ENCODE measurements at places on chromosomes 5 and 9.

DNA sequence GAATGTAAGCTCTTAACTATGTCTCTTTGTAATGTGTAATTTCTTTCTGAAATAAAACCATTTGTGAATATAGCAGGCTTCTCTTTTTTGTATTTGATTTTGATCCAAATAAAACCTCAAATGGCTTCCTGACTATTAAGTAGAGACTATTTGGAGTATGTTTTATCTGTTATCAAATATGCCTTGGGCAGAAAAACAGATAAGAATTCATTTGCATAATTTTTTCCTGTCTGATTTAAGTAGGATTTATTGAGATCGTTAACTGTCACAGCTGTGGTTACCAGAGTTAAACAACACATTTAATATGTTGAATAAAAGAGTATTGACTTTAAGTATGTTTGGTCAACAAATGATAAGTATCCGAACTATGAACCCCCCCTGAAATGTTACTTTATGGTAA lies 104.9 kb downstream of the MELK start:
- DNase-seq, result no peak

- no peak for DNase-seq
Measured at GRCh38 chr9:120441426-120442307, 138.3 kb downstream of the CDK5RAP2 start.

DNA sequence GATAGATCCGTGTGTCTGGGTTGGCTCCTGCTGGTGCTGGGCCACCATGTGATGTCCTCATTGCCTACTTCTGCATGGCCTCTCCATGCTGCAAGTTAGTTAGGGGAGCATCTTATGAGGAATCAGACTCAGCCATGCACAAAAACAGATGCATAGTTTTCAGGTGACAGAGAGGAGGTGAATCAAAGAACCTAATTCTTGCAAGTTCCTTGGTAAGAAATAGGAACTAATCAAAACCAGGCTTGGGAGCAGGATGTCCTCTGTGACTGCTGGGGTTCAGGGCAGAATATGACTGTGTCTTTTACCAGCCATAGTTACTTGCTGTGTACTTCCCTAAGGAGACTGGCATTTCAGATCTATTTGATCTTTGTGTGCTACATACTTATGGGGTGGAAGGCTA lies 61.6 kb downstream of the C9orf152 start:
- no peak for DNase-seq

DNA sequence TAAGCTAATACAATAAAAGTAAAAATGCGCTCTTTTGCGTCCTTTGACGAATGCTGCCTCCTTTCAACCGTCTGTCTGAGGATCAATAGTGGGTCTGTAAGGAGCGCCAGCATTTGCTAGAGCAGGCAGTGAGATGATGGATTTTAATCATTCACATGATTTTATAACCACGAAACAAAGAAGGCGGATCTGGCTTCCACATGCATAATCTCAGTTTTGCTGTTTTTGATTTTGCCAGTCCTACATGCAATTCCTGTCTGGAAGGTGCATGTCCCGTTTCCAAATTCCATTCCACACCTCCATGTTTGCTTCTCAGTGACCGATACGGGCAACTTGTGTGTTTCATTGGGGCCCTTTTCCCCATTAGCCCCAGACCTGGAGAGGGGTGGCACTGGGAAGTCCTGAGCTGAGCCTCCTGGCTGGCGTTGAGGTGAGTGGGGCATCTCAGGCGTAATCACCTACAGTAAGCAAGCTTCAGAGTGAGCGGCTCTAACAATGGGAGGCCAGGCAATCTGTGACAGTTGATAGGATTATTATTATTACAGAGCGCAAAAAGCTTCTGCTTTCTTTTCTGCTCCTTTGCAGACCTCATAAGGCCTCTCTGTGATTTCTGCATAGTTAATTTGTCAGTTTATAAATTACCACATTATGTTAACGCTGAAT lies 405.4 kb downstream of the ZSWIM6 start:
- DNase-seq, result no peak

- no peak for DNase-seq
Measured at GRCh38 chr5:75588666-75589065, 22.6 kb upstream of the ANKDD1B start.

DNA sequence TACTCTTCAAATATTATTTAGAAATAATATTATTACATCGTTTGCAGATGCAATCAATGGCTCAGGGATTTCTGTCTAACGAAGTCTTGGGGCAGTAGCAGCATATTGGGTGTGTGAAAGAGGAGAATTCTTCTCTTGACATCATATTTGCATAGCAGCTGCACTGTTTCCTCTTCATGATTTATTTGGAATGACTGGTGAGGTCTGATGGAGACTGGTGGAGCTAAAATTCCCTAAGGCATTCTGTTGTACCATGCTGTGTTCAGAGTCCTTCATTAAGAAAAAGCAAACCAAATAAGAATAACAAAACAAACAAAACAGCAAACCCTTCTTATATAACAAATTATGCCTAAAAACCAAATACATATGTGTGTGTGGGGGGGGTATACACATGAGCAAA lies 177.6 kb downstream of the DIRAS2 start:
- DNase-seq, result no peak

DNA sequence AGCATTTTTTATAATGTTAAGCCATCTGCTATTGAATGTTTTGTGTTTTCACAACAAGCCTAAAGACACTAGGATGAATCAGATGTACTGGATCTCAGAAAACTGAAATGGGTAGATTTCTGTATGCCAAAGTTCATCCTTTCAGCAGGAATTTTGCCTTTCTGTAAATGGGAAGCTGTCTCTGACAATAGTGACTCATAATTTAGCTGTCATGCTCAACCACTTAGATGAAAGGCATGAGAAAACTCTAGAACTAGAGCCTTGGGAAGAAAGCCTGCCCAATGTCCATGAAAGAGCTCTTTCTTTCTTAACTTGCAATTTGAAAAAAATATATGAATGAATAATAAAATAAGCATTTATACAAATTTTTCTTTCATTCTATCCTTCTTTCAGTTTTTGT lies 616.0 kb upstream of the EDIL3 start:
- no peak for DNase-seq

DNA sequence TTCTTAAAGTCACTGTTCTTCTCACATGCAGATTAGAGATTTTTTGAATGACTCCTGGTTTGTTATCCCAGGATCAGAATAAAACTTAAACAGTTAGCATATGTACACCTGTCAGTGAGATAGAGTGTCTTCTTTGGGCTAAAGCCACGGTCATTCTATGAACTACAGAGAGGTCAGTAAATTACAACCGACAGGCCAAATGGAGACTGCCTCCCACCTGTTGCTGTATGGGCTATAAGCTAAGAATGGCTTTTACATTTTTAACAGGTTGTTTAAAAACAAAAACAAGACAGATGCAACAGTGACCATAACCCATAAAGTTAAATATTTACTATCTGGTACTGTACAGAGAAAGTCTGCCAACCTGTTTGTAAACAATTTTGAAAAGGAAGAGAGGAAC lies 125.7 kb downstream of the ELAVL2 start:
- DNase-seq, result no peak

- no peak for DNase-seq
Measured at GRCh38 chr5:128572930-128573319, 34.9 kb upstream of the FBN2 start.

GRCh38 chr5:55541056-55541635 lies 6.4 kb upstream of the PLPP1 start:
- no peak for DNase-seq

DNA sequence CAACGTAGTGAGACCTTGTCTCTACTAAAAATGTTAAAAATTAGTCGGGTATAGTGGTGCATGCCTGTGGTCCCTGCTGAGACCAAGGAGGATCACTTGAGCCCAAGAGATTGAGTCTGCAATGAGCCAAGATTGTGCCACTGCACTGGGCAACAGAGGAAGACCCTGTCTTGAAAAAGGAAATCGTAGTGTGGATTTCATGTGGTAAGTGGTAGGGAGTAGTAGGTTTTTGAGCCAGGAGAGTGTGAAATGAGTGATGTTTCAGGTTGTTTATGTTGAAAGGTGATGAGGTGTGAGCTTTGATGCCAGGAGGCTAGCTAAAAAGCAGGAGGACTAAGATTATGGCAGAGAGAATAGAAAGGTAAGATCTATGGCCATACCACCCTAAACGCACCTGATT lies 5.9 kb downstream of the MATR3 start:
- DNase-seq, result no peak

- no peak for DNase-seq
Measured at GRCh38 chr5:132098621-132099020, 25.0 kb downstream of the CSF2 start.

- DNase-seq, result no peak
Measured at GRCh38 chr9:113609562-113610318, 146.2 kb downstream of the RGS3 start.

GRCh38 chr5:67163863-67164595 lies 32.6 kb downstream of the CD180 start:
- no peak for DNase-seq

DNA sequence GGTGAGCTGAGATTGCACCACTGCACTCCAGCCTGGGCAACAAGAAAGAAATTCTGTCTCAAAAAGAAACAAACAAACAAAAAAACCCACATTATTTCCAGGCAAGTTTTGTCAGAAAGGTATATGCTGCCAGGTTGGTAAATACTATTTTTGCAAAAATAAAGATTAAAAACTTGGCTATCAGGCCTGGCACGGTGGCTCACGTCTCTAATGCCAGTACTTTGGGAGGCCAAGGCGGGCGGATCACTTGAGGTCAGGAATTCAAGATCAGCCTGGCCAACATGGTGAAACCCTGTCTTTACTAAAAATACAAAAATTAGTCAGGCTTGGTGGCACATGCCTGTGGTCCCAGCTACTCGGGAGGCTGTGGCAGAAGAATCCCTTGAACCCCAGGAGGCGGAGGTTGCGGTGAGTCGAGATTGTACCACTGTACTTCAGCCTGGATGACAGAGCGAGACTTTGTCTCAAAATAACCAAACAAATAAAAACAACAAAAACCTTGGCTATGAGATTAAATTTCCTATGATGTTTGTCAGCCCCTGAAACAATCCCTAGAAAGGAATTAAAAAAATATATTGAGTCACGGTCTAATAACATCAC lies 22.7 kb downstream of the AGXT2 start:
- no peak for DNase-seq

DNA sequence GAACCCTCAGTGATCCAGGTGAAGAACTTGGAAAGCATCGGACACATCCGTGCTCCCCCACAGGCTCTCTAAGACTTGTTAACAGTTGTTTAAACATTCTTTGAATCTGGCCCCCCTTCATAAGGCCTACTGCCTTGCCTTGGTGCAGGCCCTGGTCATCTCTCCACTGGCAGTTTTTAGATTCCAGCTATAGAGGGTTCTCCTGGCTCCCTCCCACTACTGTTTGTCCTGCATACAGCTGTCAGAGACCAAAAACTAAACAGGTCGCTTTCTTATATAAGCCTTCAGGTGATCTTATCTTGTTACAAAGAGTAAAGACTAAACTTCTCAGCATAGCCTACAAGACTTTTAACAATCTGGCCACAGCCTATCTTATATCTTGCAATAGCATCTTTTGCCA lies 32.3 kb downstream of the NRG2 start:
- no peak for DNase-seq

DNA sequence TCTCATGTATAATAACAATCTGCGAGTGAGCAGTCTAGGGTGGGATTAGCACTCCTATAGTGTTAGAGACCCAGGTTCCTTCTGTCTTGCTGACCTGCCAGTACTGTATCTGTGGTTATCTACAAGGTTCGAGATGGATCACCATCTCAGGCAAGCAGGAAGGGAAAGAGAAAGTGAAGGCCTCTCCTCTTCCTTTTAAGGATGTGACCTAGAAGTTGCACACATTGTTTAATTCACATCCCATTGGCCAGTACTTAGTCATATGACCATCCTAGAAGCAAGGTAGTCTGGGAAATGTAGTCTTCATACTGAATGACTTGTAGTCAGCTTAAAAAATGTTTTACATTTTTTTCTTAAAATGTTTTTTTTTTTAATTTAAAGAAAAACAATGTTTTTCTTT lies 168.6 kb downstream of the CARTPT start:
- DNase-seq, result no peak

- no peak for DNase-seq
Measured at GRCh38 chr5:121719255-121719654, 132.4 kb upstream of the FTMT start.

GRCh38 chr5:65925601-65926275 lies 637 bp upstream of the ERBIN start:
- peak; percentile 90 for DNase-seq

DNA sequence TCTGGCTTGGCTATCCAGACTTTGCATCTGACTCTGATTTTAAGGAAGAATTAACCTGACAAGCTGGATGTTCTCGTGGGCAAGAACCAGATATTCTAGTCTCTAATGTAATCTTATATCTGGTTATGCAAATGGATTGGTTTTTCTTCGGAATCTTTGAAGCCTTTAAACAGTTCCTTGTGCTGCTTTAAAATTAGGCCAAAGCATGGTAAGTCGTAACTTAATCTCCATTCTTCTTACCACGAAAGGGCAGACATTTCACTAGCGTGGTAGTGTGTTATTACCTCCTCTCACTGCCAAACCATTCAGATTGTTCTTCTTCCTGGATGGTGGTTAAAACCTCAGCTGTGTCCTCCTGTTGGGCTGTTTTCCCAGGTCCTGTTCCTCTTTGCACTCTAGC lies 34.1 kb upstream of the TTC23L start:
- DNase-seq, result no peak

- no peak for DNase-seq
Measured at GRCh38 chr5:78907255-78907891, 77.7 kb downstream of the ARSB start.

DNA sequence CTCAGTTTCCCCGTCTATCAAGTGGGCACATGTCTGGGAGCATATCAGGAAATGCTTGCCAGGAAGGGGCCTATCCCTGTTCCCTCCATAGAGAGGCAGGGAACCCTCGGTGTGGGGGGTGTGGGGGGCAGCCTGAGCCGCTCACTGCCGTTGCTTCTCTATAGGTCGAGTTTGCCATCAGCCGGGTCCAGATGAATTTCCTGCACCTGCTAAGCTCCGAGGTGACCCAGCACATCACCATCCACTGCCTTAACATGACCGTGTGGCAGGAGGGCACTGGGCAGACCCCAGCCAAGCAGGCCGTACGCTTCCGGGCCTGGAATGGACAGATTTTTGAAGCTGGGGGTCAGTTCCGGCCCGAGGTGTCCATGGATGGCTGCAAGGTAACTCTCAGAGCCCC lies 13.8 kb upstream of the ORM1 start:
- DNase-seq, result no peak

DNA sequence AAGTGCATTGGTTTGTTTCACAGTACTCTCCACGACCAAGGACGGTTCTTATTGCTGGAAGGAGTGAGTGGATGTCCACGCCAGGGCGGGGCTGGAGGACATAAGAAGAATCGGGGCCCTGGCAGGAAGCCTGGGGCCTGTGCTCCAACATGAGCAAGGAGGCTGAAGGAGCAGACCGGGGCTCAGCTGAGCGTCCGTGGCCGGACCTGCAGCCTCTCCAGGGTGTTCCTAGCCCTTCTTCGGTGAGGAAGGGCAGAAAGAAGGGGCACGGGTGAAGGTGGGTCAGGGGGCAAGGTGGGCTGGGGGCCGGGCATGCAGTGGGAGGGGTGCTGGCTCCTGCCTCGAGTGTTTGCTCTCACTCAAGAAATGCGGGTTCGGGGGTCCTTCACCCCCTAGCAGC lies 18.1 kb downstream of the FAM78A start:
- DNase-seq, result no peak

GRCh38 chr5:13477118-13477737 lies 467.3 kb downstream of the DNAH5 start:
- DNase-seq, result no peak

Data from substantia nigra (tissue), 51 donors.